DMS 273 treated with DMSO at 0.1 percent for 48 hours (cell line): ENCODE measurements at places on chromosomes 7 and 10.

GRCh38 chr10:111171183-111171582, 94.4 kb downstream of the ADRA2A start:
- DNase-seq, result no peak

DNA sequence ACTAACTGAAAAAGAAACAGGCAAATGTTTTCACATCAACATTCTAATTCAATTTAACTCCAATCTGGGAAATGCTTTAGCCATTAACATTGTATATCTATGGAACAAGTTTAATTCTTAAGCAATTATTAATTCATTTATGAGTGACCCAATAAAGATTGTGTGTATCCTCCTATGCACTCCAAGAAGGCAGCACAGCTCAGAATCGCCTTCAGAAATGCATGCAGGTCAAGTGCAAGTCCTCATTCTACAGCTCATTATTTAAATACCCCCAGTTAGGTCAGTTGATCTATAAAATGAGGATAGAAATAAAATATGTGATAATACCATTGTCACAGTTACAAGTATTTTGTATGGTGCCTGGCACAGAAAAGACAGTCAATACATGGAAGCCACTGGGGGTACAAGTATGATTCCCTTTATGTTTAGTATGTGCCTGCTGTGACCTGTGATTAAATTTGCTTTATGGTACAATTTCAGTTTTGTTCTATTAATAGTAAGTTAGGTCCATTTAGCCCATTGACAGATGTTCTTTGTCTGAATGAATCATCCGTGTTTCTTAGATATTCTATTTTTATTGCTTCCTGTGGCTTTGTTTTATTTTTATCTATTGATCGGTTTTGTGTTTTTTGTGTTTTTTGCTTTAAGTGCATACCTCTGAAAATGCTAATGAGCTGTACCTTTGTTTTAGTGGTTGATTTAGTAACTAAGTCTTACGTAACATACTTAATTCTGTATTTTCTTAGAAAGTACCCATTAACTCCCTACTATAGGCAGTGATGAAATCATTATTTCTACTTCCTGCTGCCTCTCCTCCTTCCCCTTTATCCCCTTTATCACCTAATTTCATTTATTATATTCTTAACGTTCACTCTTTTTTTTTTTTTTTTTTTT, 42.8 kb downstream of the CPXM2 start:
- DNase-seq, result no peak

GRCh38 chr10:104076743-104077160, 8.9 kb downstream of the COL17A1 start:
- no peak for DNase-seq

DNA sequence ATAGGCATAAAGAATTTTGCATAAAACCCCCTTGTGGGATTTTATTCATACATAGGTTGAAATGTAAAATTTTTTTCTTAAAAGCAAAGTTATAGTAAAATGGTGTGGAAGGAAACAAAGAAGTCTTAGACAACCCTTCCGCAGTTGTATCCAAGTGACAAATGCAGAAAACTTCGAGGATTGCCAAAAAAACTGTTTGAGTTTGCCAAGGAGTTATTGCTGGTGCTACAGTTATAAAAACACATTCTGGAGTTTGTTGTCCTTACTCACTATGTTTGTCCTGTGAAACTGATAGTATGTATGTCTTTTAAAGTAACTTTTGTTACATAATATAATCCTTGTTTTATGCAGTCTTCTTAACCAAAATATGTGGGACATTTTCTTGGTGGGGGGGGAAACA, 120.3 kb downstream of the FOXP2 start:
- DNase-seq, result no peak

GRCh38 chr10:29636178-29636577, 1.4 kb upstream of the SVIL start:
- no peak for DNase-seq

GRCh38 chr10:115063701-115064658, 29.2 kb upstream of the ATRNL1 start:
- DNase-seq, result no peak

GRCh38 chr10:37728830-37729229, 128.6 kb downstream of the ZNF248 start:
- no peak for DNase-seq

GRCh38 chr7:124088590-124088989, 55.7 kb upstream of the TMEM229A start:
- DNase-seq, result no peak

GRCh38 chr10:88898727-88899126, 18.7 kb downstream of the STAMBPL1 start:
- DNase-seq, result no peak

- DNase-seq, result no peak
Observed at GRCh38 chr7:45044338-45044737, 44.3 kb downstream of the CCM2 start.

- DNase-seq, result no peak
Observed at GRCh38 chr7:80047856-80048459, 86.7 kb upstream of the GNAI1 start.

GRCh38 chr7:28939367-28939766, 18.8 kb downstream of the TRIL start:
- DNase-seq, result no peak

DNA sequence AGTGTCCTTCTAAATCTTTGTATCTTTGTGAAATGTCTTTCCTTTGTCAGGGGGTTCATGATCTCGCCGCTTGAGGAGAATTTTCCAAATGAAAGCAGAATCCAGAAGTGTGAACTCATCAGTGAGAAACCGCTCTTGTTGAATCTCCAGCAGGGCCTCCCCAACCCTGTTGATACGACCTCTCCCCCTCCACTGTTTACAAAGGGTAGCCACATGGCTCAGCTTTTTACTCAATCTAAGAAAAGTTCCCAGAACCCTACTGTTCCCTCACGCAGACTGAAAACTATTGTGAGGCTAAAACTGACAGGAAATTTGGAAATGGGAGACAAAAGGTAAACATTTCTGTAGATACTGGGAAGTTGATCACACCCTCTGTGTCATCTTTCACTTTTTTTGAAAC, 73.9 kb downstream of the SEMA3C start:
- DNase-seq, result no peak

DNA sequence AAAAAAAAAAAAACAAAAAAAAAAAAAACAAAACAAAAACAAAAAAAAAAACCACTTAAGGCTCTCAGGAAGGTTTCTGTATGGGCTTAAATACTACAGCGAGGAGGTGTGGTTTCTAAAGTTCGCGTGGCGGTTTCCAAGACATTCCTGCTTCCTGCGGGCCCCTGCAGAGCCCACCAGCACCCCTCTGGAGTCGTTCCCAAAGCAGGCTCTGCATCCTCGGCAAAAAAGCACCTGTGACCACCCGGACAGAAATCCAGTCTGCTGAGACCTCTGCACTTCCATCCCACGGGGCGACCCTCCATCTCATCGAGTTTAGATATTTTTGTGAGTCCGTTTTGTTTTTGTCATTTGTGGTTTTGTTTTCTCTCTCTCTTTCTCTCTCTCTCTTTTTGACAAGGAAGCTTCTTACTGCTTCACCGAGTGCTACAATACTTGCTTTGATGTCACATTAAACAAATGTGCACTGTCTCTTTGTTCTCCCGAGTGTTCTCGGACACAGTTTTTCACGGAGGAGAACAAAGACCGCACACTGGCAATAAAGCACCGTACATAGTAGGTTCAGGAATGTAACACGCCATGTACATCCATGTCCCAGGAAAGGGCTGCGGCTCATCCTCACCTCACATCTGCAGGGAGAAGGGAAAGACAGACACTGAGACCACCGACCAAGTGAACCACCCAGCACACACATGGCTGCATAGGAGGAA, 21.5 kb downstream of the PDGFA start:
- DNase-seq, result no peak

GRCh38 chr7:7099584-7100014, 82.7 kb upstream of the C1GALT1 start:
- peak; percentile 65 for DNase-seq

DNA sequence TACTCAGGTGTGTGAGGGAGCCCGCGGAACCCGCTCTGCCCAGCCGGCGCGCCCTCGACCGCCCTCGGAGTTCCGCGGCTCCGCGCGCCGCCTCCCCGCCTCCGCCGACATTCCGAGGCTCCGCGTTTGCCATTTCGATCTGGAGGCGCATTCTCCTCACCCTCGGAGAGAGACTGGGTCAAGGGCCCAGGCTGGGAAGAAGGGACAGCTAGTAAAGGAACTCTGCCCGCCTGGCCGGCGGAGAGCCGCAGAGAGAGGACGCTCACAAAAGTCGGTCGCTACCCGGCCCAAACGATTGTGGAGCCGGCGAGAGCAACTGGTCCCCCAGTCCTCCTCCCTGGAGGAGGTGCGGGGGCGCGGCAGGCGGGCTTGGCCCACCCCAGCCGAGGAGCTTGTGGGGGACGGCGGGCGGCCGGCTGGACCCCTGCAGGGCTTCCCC, 74.5 kb upstream of the LEP start:
- DNase-seq, result no peak

DNA sequence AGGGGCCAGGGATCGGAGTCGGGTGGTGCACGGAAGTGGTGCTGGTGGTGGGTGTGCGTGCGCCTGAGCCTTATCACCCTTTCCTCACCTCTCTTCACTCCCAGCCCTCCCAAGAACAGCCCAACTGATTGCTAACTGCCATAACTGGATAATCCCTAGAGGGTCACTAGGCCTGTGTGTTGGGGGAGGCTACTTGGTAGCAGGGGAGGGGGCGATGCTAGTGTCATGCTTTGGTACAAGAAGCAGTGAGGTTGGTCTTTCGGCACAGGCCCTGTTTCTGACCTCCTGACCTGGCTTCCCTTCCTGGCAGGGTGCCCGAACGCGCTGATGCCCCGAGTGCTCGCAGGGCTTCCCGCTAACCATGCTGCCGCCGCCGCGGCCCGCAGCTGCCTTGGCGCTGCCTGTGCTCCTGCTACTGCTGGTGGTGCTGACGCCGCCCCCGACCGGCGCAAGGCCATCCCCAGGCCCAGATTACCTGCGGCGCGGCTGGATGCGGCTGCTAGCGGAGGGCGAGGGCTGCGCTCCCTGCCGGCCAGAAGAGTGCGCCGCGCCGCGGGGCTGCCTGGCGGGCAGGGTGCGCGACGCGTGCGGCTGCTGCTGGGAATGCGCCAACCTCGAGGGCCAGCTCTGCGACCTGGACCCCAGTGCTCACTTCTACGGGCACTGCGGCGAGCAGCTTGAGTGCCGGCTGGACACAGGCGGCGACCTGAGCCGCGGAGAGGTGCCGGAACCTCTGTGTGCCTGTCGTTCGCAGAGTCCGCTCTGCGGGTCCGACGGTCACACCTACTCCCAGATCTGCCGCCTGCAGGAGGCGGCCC, 652 bp downstream of the KAZALD1 start:
- no peak for DNase-seq

- no peak for DNase-seq
Observed at GRCh38 chr7:2872296-2872874, 28.3 kb upstream of the GNA12 start.

- no peak for DNase-seq
Observed at GRCh38 chr10:44167752-44168151, 217.1 kb downstream of the CXCL12 start.

GRCh38 chr10:4450981-4451908, 374.8 kb upstream of the AKR1E2 start:
- no peak for DNase-seq

GRCh38 chr10:90447831-90448230, 410.0 kb downstream of the HTR7 start:
- peak; percentile 84 for DNase-seq

DNA sequence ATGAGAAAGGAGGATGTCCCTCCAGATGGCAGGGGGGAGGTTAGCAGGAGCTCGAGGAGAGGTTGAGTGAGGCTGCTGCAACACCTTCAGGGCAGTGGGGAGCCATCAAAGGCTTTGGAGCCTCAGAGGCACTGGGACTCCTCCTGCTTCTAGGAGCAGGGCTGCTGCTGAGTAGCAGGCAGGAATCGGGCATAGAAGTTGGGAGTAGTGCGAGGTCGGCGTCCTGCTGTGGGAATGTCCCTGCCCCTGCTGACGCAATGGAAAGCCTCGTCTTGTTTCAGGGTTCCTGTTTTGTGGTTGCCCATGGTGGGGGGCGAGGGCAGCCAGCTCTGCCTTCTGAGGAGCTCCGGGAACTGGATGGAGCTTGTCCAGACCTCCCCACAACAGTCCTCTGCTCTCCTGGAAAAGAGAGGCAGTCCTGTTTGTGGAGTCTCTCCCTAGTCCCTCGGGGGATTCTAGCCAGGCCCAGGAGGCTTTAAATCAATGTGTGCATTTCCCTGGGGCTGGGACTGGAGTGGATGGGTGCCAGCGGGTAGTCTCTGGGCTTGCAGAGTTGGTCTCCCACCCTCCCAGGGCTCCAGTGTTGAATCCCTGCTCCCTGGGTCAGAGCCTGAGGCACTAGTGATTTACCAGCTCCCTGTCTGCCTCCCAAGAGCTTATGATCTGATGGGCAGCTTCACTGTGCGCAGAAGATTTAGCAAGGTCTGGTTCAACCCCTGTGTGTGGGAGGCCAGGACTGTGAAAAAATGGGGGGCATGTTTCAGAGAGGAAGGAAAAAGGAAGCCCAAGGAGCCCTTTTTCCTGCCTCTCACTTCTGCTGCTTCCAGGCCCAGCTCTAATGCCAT, 98.7 kb upstream of the PPIF start:
- no peak for DNase-seq

- no peak for DNase-seq
Observed at GRCh38 chr7:138900035-138900828, 81.0 kb downstream of the KIAA1549 start.

- peak; percentile 36 for DNase-seq
Observed at GRCh38 chr7:1418505-1419309, 40.6 kb downstream of the MICALL2 start.

DNA sequence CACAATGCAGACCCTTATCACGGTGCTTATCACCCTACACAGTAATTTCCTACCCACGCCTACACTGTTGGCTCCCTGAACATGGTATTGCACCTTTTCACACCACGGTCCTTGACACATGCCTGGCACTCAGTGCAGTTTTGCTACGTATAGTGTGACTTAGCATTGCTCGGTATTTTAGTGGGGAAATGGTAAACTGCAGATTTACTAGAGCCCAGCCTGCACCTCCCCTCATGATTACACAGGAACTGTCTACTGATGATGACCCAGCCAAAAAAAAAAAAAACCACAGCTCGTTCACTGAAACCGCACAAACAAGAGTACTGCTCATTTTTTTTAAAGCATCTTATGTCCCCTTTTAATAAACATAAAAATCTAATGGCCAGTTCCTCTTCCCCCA, 124.2 kb upstream of the ZNF746 start:
- no peak for DNase-seq

- DNase-seq, result no peak
Observed at GRCh38 chr7:12612622-12613021, 42.1 kb downstream of the SCIN start.

GRCh38 chr7:126806614-126807013, 446.1 kb downstream of the GRM8 start:
- no peak for DNase-seq
